ENCODE measurements at places on chromosomes 5 and 9.
A peak's percentile ranks its signal among the peaks of the same experiment; 100 is the strongest.

GRCh38 chr9:96418920-96419690 is 935 bp upstream of the ZNF367 start:
- DNase-seq = peak; percentile 93

GRCh38 chr9:133991214-133991921 is 756 bp downstream of the VAV2 start:
- no peak for DNase-seq

DNA sequence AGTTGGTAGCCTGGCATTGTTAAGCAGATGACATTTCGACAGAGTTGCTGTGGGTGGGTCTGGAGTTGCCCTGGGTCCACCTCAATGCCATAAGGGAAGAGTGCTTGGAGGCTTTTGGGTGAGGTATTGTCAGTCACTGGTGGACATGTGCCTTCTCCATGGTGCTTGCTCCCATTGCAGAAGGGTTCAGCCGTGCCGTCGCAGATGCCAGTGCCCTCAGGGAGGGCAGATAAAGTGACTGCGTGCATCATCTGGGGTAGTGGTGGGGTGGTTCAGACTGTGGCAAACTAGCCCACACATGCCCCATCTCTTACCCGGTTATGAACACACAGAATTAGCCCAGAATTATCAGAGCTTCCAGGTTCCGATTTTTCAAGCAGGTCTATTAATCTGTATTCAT is 71.6 kb downstream of the FBXL7 start:
- no peak for DNase-seq

GRCh38 chr5:54994628-54995027 is 9.2 kb upstream of the ESM1 start:
- no peak for DNase-seq

- no peak for DNase-seq
Measured at GRCh38 chr5:121945261-121945660, 16.5 kb upstream of the SRFBP1 start.

All from retina (tissue), 1 donor.